ENCODE measurements at places on chromosomes 7 and 10. TPM values are rescaled to one million over a fixed set of nuclear protein-coding genes. Genes with fewer than 3 reads are reported as not detected.

MMD2 gene
- total RNA-seq: not detected

METTL2B gene
- 37.6 TPM for total RNA-seq

C10orf105 gene
- not detected for total RNA-seq

DNA2 gene
- 22.7 TPM for total RNA-seq

SPACDR gene
- 0.60 TPM for total RNA-seq

MMP21 gene
- total RNA-seq: not detected

NSMCE4A gene
- 30.0 TPM for total RNA-seq

STEAP1 gene
- total RNA-seq: 0.83 TPM

CELF2 gene
- 0.10 TPM for total RNA-seq

GAD2 gene
- total RNA-seq: not detected

MALRD1 gene
- not detected for total RNA-seq

VAX1 gene
- not detected for total RNA-seq
